ENCODE measurements at places on chromosomes 5 and 9.

- DNase-seq = no peak
These were observed 515.0 kb downstream of the EFNA5 start for GRCh38 chr5:107155707-107156106.

DNA sequence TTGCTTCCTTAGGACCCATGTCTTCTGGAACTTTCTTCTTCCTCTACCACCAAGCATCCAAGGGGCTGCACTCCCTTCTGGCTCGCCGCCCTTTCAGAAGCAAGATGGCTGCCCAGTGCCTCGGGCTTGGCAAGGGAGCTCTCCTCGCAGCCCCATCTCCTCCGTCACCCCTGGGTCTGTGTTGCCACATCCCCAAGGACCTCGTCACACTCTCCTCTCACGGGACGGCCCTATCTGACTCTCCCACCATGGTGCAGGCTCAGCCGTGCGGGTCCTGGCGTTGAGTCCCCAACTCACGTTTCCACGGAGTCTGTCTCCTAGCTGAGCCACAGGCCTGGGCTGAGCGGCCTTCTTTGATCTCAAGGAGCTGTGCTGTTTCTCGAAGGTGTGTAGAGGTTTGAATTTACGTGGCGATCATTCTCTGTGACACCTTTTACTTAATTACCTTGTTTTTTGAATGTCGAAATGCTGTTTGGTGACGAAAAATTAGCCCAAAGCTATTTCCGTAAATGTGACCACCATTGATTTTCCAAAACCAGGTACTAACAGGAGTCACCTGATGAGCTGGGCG lies 15.0 kb upstream of the SCGB3A1 start:
- DNase-seq = no peak

- DNase-seq = no peak
These were observed 703.5 kb upstream of the WWC1 start for GRCh38 chr5:167587772-167588437.

GRCh38 chr9:97388721-97389238 lies 23.1 kb upstream of the TDRD7 start:
- DNase-seq = no peak
